Activated CD8-positive, alpha-beta memory T cell treated with anti-CD3 and anti-CD28 coated beads for 1 hour (primary cell): ENCODE measurements at places on chromosomes 3 and 15.

- no peak for DNase-seq
Measured at GRCh38 chr3:130838898-130839600, 54.8 kb upstream of the ATP2C1 start.

- DNase-seq, result no peak
Measured at GRCh38 chr3:29255854-29256696, 24.8 kb upstream of the RBMS3 start.

DNA sequence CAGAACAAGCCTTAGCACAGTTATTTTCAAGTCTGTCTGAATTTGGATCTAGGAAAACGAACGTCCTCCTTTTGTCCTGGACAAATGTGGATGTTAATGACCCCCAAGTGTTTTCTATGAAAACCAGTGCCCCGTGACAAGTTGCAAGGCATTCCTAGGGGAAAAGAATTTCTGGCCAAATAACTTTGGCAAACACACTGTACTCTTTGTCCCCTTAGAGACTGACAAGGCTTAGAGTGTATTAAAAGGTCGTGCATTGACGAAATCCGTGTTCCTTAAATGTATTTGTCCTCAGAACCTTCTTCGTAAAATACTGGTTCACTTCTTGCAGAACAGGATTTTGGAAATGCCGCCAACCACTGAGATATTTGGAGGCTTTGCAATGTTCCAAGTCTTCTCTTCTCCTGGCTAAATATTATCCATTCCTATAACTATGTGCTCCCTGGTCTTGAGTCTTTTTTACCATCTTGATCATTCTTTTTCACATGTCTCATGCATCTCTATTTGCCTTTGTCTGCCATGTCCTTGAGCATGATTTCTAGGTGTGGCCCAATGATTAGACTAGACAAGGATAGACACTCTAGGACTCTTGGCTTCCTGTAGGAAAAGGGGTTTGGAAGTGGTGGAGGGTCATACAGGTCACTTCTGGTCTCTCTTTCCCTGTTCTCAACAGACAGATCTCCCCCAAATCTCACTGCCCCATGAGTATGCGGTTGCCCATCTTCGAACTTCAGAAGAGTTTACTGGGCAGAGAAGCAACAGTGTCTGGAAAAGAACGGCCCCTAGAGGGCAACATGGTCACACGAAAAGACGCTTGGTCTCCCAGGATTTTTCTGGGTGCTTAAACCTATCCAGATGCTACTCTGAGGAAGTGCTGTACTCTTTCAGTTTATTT, 117.5 kb downstream of the EDEM1 start:
- no peak for DNase-seq

DNA sequence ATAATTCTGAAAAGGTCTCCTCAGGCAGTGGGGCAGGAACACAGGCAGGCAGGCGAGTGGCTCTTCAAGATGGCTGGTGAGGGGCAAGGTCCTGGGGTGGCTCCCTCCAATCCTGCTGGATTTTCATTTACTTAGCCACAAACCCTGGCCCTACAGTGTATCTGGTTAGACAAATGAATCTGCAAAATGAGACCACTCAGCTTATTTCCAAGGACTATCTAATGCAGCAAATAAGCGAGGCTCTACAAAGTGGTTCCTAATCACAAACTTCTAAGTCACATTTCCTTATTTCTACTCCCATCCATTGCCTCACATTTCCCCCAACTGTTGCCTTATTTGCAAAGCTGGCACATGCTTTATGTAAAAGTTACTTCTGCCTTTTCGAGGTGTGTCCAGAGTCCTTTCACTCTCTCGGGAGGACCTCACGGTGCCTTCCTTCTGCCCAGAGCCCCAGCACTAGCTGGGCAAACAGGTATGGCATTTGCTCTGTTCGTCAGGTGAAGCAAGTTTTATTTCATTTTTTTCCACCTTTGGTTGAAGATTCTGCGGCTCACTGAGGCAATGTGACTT, 40.5 kb downstream of the CCDC12 start:
- DNase-seq, result no peak

GRCh38 chr3:39185326-39185958, 7.0 kb downstream of the XIRP1 start:
- DNase-seq, result no peak

DNA sequence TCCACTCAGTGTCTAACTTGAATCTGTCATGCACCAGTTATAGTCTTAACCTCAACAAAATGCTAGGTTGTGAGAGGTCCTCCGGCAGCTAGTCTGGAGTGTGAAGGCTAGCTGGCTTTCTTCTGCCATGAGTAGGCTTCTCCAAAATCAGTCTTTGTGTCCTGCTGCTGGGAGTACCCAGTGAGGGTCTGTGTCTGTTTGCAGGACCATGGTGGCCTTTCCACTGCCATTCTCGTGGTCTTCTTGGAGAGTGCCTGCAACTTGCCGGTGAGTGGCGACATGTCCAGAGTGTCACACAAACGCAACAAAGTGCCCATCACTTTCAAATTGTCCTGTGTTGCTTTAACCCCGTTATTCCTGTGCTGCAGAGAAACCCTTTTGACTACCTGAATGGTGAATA, 34.0 kb downstream of the ESYT3 start:
- no peak for DNase-seq

DNA sequence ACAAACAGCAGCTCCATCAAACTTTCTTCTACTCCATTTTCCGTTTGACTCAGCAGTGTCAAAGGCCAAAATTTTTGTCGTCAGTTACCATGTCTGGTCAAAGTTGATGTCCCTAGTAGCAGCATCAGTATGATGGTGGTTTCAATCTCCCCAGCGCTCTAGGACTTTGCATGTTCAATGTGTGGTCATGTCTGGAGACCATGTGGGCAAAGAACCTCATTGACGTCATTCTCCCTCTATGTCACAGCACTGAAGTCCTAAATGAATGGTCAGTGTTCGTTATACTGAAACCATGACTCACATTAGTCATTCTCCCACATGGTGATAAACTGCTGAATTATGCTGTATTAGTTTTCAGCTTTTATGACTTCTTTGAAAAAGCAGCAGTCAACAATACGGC, 23.2 kb downstream of the SHC4 start:
- DNase-seq, result no peak

DNA sequence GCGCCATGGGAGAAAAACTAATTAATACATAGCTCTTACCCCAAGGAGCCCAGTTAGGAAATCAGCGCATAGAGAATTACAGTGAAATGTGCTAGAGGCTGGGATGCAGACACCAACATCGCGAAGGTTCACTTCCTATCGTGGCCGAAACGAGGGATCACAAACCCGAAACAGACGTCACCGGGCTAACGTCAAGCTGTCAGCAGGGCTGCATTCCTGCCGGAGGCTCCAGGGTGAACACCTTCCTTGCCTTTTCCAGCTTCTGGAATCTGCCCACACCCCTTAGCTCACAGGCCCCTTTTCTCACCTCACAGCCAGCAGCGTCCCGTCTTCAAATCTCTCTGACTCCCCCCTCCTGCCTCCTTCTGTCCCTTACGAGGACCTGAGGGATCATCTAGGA, 13.0 kb downstream of the GP5 start:
- no peak for DNase-seq

DNA sequence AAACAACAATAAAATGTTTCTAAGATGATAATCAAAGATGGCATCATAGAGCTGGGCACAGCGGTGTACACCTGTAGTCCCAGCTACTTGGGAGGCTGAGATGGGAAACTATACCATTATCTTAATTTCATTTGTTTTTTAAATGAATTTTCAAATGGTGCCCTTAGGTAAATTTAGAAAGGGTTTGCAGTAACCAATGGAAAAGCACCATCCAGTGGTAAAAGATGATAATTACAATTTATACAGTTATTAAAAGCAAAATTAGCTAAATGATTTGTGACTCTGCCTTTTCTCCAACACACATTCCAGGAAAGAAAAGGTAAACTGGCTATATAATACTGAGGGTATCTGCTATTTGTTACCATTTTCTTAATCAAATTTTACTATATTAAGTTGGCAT, 14.4 kb upstream of the ANKRD28 start:
- no peak for DNase-seq

GRCh38 chr15:73950479-73950830, 24.2 kb downstream of the LOXL1 start:
- DNase-seq, result no peak

GRCh38 chr3:4756855-4757574, 222.2 kb upstream of the BHLHE40 start:
- no peak for DNase-seq

- DNase-seq, result no peak
Measured at GRCh38 chr3:24168977-24169376, 223.9 kb downstream of the NR1D2 start.

- DNase-seq, result no peak
Measured at GRCh38 chr3:117059956-117060270, 350.3 kb downstream of the TUSC7 start.

GRCh38 chr3:113186566-113186965, 24.8 kb upstream of the BOC start:
- DNase-seq, result no peak

- DNase-seq, result peak; percentile 48
Measured at GRCh38 chr3:146469150-146470017, at the start of gene PLSCR2. Gene PLSCR2, minus strand, starts transcription at chr3:146469561. Its CDS starts 9,657 bp downstream, at chr3:146459904.

DNA sequence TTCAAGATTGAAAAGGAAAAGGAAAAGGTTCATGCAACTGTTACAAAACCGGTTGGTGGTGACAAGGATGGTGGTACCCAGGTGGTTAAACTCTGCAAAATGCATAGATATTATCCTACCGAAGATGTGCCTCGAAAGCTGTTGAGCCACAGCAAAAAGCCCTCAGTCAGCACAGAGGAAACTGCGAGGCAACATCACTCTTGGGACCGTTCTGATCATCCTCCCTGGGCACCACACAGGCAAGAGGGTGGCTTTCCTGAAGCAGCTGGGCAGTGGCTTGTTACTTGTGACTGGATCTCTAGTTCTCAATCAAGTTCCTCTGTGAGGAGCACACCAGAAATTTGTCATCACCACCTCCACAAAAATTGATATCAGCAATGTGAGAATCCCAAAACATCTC, 86.9 kb downstream of the PLCH1 start:
- no peak for DNase-seq

DNA sequence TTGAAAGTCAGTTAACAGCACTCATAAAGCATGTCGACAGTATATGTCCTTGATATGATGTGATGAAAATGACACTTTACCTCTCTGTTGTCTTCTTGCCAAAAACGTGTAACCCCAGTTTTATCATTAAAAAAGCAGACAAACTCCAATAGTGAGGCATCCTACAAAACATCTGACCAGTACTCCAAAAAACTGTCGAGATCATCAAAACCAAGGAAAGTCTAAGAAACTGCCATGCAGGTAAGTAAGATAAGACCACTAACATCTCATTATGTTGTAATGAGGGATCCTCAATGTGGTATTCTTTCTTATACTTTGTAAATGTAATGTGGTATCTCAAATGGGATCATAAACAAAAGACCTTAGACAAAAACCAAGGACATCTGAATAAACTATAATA, 152.3 kb downstream of the NR1I2 start:
- DNase-seq, result no peak

DNA sequence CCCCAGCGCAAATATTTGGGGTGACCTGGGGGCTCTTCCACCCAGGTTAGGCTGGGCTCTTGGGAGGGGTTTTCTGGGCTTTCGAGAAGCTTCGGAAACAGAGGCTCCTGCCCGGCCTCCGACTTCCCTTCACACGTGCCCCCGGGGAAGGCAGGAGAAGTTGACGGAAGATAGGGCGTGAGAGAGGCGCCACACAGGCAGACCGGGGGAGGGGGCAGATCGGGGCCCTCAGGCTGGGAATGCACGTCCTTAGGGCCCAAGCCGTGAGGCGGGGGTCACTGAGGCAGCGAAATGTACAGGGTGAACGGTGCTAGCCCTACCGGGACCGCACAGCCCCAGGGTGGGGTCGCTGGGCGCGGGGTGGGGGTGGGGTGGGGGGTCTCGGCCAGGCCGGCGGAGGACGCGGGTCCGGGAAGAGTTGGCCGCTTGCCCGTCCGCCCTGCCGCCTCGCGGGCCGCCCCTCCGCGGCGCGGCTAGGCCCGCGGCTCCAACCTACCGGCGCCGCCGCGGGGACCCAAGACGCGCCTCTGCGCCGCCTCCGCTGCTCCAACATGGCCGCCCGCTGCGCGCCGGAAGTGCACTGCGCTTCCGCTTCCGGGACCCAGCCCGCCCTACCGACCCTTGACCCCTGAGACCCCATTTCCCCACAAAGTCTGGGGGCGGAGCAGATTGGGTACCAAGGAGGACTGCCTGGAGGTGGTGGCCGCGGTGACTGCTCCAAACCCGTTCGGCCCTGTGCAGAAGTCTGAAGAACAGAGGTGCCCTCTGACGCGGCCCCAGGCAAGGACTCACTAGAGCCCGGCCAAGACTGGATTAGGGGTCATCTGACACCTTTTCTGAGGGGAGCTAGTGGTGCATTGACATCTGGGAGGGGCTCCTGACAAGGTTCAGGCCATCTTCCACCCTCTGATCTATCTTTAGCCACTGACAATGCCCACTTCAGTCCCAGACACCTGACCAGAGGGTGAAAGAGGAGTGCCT, at the start of gene CCDC71:
TSS of gene CCDC71 (minus strand) at position 561 of the 981 bp plus-strand sequence. CDS start 2,123 bp downstream, outside the sequence.
- DNase-seq, result peak; percentile 33

DNA sequence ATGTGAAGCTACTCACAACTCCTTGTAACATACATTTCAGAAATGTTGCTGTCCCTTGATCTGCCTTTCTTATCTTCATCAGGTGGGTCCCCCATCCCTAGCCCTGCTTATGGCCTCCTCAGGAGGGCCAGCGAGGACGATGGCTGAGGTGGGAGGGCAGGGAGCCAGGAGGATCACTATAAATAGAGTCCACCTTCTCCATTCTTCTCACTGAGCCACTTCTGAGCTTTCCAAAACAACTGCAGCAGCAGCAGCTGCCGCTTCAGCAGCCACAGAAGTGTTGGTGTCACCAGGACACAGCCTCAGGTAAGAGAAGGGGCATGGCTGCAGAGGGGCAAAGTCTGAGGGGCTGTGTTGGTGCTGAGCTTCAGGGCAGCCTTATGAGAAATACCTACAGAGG, 53.5 kb downstream of the ANAPC13 start:
- DNase-seq, result no peak

DNA sequence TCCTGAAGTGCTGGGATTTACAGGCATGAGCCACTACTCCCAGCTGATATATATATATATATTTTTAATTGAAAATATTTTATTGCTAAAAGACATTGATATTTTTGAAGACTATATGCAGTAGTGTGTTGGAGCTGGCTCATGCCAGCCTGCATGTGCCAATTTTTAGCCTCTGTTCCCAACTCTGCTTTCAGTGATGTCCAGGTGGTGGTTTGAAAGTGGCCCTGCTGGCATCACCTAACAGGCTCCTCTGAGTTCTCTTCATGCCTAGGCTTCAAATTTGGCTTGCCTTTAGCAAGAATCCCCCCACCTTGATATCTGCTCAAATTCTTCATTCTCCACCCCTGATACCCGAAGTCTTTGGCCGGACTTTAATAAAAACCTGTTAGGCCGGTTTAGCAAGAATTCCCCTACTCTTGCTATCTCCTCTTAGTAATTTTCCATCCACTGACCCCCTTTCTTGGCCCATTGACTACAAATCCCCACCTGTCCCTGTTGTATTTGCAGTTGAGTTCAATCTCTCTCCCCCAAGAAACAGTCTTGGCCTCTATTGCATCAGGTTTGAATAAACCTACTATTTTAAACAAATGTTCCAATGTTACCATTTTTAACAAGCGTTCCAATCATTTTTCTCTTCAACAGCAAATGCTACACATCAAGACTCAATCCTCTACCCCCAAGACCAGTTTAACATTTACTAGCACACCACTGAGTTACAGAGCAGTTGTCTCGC, 23.9 kb upstream of the CTSH start:
- DNase-seq, result no peak

- peak; percentile 52 for DNase-seq
Measured at GRCh38 chr3:64030741-64031140, 7.4 kb upstream of the PSMD6 start.

GRCh38 chr15:23857028-23857641, 170.0 kb upstream of the NDN start:
- no peak for DNase-seq
